ENCODE measurements at places on chromosomes 6 and 20.

- DNase-seq = no peak
Observed at GRCh38 chr20:33062105-33062824, 8.6 kb downstream of the BPIFB3 start.

GRCh38 chr6:135141728-135142127 lies 39.4 kb upstream of the MYB start:
- no peak for DNase-seq

DNA sequence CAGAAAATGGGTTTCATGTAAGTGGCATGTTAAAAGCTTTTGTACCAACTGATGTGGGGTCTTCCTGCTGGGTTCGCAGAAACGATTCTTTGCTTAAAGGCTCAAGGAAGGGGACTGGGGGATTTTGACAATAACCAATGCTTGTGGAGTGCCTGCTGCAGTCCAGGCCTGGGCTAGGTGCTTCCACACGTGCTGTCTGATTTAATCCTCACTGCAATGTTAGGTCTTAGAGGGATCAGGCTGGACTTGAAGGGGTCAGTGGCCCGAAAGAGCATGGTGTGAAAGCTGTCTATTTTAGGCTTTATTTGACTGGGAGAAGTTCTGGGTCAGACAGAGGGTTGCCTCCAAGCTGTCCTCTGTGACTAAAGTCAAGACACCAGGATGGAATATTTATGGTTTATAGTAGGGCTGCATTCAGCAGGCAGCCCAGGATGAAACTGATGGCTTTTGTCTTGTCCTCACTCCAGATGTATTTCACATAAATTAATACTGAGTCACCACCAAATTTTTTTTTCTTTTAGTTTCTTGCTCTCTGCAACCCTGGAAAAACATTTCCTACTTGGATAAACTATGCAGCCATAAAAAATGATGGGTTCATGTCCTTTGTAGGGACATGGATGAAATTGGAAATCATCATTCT lies 219.1 kb downstream of the ZMYND8 start:
- no peak for DNase-seq

- DNase-seq = no peak
Observed at GRCh38 chr20:58584881-58585752, 66.0 kb upstream of the STX16 start.

DNA sequence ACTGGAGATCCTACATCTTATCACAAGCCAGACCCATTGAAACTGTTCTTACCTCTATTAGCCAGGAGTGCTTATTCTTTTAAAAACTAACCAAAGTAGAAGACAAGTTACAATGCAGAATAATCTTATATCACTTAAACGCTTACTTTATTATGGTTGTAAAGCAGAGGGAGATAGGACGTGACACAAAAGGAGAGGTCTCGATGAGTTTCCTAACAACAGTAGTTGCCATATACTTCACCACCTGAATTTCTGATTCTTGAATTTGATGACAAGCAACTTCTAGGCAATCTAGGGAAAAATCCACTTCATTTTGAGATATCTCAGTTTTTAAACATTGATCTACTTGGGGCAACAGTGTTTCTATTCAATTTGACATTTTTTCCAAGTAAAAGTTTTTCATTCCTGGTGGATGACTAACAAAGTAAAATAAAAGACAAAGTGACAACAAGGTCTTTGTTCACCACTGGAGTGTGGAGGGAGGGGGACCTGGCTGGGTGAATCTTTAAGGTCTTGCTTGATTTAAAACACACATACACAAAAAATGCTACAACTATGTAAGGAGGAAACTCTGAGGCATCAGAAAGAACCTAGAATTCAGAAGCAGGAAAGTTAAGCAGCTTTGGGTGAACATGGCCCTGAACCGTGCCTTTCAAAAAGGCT lies 110.9 kb downstream of the SMLR1 start:
- no peak for DNase-seq

GRCh38 chr6:138833816-138834539 lies 38.1 kb downstream of the ECT2L start:
- DNase-seq = no peak

- DNase-seq = no peak
Observed at GRCh38 chr6:39787322-39787721, 4.9 kb upstream of the DAAM2 start.
